ENCODE measurements at places on chromosomes 1 and 21.

DNA sequence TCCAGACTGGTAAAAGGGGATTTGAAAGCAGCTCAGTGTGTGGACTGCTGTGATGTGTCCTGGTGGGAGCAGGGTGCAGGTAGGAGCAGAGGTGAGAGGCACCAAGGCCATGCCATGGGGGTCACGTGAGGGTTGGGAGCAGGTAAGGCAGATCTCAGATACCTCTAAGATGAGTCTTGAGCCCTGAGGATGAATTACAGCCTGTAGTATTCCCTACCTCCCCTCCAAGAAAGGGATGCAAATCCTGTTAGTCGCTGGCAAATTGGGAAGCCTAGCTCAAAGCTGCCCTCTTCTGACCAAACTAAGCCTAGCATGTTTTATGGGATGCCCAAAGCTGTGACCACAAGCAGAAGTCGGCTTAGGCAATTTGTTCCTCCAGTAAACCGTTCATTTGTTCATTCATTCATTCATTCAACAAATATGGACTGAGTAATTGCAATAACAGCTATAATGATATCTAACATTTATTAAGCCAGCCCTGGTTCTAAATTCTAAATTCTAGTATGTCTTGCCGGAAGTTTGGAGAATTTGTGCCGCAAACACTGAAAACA is 3.9 kb upstream of the NUAK2 start:
- peak; percentile 1 for DNase-seq

DNA sequence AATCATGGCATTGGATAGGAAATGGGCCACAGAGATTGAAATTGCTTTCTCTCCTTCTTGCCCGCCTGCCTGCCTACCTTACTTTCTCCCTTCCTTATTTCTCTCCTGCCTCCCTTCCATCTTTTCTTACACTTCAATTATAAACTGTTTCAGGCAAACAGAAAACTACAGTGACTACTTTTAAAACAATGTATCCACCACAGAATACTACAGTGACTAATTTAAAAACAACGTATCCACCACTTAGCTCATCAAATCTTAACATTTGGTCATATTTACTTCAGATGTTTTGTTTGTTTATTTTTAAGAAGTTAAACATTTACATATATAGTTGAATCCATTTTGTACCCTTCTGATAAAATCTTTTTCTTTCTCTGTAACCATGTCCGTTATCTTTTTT is 54.4 kb downstream of the SNRPE start:
- DNase-seq = no peak

- DNase-seq = no peak
These were observed 79.8 kb downstream of the NFASC start for GRCh38 chr1:204950353-204951001.

DNA sequence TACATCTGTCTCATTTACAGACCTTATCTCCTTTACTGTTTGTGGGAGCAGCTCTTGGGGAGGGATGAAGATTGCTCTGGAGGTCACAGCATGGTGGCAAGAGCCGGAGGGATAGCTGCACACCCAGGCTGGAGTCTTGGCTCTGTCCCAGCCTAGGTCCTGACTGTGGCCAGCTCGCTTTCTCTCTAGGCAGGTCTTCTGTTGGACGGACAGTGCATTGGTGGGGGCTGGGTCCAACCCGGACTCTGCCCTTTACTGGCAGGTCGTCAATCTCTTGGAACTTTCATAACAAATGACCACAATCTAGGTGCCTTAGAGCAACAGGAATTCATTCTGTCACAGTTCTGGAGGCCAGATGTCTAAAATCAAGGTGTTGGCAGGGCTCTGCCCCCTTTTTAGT is 319.8 kb upstream of the C1orf174 start:
- no peak for DNase-seq

- no peak for DNase-seq
These were observed 12.4 kb downstream of the C1orf116 start for GRCh38 chr1:207020065-207020708.

DNA sequence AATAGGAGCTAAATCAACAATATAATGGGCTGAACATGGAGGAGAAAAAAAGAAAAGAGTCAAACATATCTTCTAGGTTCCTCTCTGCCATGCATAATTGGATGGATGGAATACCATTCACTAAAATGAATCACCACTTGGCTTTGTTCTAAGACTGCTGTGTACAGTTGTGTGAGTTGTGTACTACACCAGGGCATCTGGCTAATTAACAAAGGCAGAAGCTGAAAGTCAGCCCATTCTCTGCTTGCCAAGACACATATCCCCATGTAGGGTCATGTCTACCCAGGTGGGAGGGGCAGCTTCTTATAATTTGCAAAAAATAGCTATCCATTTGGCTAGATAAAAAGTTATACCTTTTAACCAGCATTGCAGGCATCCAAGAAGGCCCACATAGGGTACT is 21.0 kb downstream of the JUN start:
- no peak for DNase-seq

- no peak for DNase-seq
These were observed 53.3 kb upstream of the ZC3H11B start for GRCh38 chr1:219666242-219666641.

DNA sequence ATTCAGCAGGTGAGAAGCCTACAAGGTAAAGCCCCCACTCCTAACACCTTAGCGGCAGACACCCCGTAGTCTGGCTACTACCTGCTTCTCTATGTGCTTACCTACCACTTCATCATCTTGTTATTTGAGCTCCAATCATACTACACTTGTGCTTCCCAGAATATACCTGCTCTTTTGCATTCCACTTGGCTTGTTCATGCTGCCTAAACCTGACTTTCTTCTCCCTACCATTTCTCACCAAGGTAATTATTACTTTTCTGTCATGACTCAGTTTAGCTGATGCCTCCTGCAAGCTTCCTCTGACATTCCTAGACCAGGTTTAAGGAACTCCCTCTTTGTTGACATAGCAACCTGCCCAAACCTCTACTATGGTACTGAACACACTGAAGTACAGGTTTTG is 495.6 kb upstream of the C1orf87 start:
- no peak for DNase-seq

- no peak for DNase-seq
These were observed 494 bp upstream of the PIP5K1A start for GRCh38 chr1:151197863-151198253.

DNA sequence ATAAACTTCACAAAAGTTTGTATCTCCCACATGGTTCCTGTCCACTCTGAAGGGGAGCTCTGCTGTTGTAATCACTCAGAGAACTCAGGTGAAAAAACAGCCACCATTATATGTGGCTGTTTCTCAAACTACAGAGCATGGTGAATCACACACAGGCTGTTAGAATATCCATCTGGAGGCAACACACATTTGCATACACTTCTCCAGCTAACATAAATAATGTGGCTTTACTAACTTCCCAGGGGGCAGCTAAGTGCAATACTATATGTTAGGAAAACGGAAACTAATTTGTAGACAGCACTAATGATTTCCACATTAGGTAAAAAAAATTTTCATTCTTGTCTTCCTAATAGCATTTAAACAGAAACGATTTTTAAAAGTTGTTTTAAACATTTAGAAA is 49.3 kb downstream of the PTGFR start:
- DNase-seq = no peak

- no peak for DNase-seq
These were observed 16.2 kb downstream of the TTC39A start for GRCh38 chr1:51313961-51314777.

DNA sequence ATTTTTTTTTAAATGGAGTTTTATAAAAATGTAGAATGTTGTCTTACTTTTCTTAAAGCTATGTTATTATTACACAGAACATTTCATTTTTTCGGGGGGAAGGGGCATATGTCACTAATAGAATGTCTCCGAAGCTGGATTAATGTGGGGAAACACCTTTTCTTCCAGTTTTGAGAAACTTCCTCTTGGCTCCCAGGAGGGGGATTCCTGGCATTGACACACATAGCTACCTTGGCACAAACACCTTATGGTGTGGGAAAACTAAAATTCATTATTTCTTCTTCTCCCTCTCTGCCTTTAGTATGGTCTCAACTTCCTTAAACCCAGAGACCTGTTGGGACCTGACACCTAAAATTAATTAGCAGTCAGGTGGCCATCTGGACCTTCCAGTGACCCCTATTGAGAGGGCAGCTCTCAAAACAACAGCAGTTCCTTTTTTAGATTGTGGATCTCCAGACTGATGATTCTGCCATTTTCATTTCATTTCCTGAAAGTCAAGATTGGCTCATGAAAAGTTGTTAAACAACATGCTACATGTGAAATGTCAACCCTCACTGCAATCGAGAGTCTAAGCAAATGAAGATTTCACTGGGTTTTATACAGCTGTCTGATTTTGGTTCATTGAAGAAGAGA is 70.1 kb upstream of the EDEM3 start:
- no peak for DNase-seq

DNA sequence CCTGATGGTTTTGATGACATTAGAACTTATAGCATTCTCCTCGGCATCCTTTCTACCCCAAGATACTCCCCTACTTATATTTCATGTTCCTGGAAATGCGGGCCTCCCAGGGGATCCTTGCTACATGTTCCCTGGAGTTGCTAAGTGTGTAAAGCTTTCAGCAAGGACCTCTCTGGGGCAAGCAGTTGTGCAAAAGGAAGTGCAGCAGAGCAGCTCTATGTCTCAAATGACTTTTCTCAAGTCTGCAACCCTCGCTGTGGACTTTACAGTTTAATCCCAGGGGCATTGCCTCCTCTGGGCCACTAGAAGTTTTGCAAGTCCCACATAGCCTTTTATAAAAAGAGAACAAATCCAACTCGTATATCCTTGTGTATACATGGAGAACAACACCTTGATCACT is 20.8 kb upstream of the MNDA start:
- no peak for DNase-seq

- DNase-seq = no peak
These were observed 20.4 kb downstream of the CAMK1G start for GRCh38 chr1:209603877-209604276.

GRCh38 chr1:181469829-181470228 is 13.5 kb upstream of the CACNA1E start:
- DNase-seq = no peak

DNA sequence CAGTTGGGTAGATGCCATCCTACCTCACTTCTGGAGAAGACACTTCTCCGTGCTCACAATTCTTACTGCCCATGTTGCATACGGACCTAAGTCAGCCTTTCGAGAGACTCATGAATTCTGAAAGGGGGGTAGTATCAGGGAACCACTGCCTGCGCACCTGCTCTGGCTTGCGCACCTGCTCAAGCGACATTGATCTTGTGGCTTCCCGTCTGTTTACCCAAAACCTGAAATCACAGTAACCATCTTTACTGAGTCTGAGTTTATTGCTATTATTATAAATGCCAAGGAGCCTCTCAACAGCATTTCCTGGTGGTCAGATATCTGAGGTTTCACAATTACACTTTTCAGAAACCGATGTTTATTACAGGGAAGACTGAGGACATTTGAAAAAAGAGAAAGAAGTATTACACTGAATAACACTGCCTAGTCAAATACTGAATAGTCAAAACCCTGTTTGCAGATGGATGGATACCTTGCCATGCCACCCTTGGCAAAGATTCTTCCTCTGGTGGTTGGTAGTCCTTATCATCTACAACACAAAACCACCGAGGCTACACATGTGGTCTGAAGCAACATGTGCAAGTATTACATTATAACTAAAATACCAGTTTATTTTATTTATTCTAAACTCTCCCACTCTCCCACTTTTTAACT is 208.7 kb downstream of the SIPA1L2 start:
- DNase-seq = peak; percentile 2

DNA sequence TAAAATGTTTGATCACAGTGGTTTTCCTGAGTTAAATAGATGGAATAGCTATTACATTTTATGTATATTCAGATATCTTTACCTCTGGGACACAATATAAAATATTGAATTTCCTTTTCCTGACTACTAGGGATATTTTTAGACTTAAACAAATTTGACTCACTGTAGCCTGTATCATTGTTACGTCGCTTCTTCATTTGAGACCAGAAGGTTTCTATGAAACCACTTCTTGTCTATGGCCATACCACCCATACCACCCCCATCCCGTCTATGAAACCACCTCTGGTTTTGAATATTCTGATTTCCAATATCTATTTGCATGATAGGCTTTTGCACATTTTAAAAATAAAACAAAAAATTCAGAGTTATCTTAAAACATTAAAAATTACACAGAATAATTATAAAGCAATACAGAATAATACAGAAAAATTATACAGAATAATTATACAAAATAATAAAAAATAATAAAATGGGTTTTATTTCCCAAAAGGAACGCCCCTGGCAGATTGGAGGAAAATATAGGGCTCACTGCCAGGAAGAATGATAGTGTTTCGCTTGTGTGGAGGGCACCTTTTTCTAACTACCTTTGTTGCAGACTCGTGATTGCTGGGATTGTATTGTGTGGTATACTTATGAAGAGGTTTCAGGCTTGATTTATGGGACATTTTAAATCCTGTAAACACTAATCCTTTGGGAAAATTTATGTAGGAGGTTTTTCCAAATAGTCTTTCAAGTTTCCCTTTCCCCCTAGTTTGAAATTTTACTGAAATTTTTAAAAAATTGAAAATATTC is 4.7 kb downstream of the SPEN start:
- DNase-seq = peak; percentile 61

DNA sequence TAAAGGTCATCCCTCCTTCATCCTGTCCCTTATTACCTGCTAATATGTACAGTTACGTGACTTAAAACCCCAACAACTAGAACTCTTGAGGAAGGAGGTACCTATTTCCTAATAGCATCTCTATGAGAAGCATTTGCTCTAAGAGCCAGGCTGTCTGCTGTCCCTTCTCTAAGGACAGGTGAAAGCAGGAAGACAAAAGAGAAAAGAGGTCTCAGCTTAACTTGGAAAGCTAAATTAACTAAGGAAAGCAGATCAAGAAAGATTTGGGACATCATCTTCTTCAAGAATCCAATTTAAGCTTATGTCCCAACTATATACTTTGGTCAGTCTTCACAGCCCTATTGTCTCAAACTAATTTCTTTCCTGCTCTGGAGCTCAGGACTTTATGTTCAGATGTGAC is 2.9 kb downstream of the EGLN1 start:
- DNase-seq = no peak

- DNase-seq = peak; percentile 52
These were observed 81.7 kb upstream of the ATP1B1 start for GRCh38 chr1:169024800-169025271.

DNA sequence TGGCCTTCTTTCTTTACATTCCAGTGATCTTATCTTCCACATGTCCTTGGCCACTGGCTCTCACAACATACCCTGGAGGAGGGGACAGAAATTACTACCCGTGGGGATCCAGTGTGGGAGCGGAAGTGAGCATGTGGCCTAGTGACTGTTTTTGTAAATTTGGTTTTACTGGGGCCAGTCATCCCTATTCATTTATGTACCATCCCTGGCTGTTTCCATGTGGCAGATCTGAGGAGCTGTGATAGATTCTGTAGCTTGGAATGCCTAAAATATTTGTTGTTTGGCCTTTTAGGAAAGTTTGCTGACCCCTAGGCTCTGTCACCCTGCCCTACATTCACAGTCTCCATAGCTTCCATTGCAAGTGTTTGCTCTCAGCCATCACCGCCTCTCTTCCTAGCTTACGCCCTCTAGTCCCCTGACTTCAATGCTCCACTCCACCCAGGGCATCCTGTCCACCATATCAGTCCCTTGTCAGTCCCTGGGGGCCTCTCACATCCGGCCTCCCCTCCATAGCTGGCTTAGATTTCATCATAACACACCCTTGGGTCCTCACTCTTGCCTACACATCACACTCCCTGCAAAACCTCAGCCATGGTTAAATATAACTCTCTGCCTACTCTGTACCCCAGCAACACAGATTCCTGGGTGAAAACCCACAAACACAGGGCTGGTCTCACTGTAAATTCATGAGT is 25.8 kb downstream of the DHCR24 start:
- no peak for DNase-seq

Data from NCI-H526 treated with DMSO at 0.1 percent for 48 hours (cell line).